ENCODE measurements at places on chromosomes 7 and 10.
A peak's percentile ranks its signal among the peaks of the same experiment; 100 is the strongest.

GRCh38 chr10:133072720-133073390 is 14.9 kb upstream of the ADGRA1 start:
- no peak for DNase-seq

- no peak for DNase-seq
Measured at GRCh38 chr10:66257801-66258200, 668.0 kb upstream of the LRRTM3 start.

DNA sequence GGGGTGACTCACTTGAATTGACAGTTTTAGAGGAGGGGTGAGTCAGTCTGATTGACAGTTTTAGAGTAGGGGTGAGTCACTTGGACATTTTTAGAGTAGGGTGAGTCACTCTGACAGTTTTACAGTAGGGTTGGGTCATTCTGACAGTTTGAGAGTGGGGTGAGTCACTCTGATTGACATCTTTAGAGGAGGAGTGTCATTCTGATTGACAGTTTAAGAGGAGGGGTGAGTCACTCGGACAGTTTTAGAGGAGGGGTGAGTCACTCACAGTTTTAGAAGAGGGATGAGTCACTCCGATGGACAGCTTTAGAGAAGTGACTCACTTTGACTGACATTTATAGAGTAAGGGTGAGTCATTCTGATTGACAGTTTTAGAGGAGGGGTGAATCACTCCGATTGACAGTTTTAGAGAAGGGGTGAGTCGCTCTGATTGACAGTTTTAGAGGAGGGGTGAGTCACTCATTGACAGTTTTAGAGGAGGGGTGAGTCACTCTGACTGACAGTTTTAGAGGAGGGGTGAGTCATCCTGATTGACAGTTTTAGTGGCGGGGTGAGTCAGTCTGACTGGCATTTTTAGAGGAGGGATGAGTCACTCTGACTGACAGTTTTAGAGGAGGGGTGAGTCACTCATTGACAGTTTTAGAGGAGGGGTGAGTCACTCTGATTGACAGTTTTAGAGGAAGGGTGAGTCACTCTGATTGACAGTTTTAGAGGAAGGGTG is 595.9 kb downstream of the DNAJB6 start:
- peak; percentile 42 for DNase-seq

- no peak for DNase-seq
Measured at GRCh38 chr10:58919927-58920654, 256.4 kb upstream of the PHYHIPL start.

GRCh38 chr10:75911426-75911825 is 480.0 kb downstream of the LRMDA start:
- no peak for DNase-seq

GRCh38 chr10:124008681-124009080 is 84.7 kb downstream of the CHST15 start:
- no peak for DNase-seq

GRCh38 chr10:121084016-121084674 is 233.0 kb downstream of the WDR11 start:
- DNase-seq: no peak

- no peak for DNase-seq
Measured at GRCh38 chr10:4658777-4659176, 167.2 kb upstream of the AKR1E2 start.

GRCh38 chr7:81499262-81500116 is 270.4 kb downstream of the HGF start:
- DNase-seq: no peak

GRCh38 chr7:131546583-131547141 is 9.8 kb downstream of the PODXL start:
- peak; percentile 74 for DNase-seq

GRCh38 chr10:84715911-84716310 is 387.5 kb downstream of the CCSER2 start:
- peak; percentile 20 for DNase-seq

DNA sequence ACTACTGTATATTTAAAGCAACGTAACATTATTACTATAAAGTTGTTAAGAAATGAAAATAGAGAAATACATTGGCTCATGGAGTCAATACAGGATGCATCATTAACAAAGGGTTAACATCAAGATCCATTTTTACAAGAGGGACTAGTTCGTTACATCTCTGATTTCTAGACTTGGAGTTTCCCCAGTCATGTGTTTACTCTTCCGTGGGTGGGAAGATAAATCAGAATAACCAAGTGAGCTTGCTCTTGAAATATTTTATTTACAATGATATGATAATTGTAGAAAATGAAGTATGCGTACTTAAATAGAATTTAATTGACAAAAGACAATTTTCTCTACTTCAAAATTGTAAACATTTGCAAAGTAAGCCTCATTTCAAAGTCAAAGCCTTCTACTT is 1.0 kb upstream of the PRKAR2B start:
- no peak for DNase-seq

DNA sequence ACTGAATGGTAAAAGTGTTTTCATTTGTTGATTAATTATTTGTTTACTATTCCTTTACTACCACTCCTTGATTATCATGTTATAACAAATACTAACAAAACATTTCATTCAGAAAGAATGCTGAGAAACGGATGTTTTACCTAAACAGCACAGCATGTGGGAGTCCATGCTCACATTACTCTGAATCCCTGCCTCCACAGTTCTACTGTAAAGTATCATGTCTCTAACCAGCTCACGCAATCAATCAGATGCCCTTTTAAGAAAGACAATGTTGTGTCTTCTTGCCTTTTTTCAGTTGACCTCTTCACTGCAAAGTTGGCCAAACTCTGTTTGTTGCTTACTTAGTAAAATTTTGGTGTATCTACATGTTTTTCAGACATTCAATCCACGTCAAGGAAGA is 232.5 kb upstream of the MDFIC start:
- DNase-seq: no peak

DNA sequence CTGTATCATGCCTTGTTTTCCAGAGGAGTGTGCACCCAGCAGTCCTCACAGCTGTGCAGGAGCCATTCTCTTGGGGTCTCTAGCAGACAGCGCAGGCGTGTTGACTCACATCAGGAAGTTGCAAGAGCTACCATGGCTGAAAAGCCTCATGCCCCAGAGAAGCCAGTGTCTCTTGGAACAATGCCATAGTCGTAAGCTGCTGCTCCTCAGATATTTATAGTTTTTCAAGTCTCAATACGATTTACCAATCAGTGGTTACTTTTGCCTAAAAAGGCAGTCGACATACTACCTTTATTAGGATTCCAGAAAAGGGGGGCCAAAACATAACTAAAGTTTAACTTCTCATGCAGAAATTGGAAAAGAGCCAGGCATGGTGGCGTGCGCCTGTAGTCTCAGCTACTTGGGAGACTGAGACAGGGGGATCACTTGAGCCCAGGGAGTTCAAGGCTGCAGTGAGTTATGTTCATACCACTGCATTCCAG is 407.7 kb downstream of the PARD3 start:
- DNase-seq: no peak

DNA sequence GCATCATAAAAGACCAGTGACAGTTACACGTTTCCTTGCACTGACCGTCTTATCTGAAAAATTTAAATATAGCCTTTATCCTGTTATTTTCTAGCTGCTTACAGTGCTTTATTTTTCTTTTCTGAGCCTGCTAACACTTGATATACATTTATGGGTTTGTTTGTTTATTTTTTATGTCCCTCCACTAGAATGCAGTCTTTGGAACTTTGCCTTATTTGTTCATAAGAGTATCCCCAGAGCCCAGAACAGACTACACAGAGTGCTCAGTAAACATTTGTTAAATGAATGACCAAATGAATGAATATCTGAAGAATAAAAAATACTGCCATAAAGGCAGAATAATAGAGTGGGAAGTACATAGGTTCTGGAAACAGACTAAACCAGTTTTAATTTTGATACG is 202.3 kb upstream of the LRRN3 start:
- DNase-seq: no peak

DNA sequence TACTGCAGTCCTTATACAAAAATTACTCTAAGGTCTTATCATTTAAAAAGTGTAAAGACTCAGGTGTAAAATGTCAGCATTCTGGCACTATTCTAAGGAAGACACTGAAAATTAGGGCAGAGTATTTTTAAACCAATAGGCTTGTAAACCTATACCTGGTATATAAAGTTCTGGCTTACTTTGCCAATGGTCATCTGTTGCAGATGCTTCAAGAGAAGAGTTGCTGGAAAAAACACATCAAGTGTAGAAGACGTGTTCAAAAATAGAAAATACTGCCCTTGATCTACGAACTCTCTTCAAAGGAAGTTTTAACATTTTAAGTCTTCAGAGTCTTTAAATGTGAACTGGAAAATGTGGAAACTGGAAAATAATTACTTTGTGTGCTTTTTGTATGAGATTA is 23.9 kb downstream of the NT5C3A start:
- DNase-seq: no peak

GRCh38 chr7:42107484-42108240 is 129.3 kb downstream of the GLI3 start:
- DNase-seq: no peak

All from activated CD8-positive, alpha-beta T cell treated with anti-CD3 and anti-CD28 coated beads for 36 hours (primary cell).